ACHN (cell line): ENCODE measurements at places on chromosomes 6 and 20.
A peak's percentile ranks its signal among the peaks of the same experiment; 100 is the strongest.

DNA sequence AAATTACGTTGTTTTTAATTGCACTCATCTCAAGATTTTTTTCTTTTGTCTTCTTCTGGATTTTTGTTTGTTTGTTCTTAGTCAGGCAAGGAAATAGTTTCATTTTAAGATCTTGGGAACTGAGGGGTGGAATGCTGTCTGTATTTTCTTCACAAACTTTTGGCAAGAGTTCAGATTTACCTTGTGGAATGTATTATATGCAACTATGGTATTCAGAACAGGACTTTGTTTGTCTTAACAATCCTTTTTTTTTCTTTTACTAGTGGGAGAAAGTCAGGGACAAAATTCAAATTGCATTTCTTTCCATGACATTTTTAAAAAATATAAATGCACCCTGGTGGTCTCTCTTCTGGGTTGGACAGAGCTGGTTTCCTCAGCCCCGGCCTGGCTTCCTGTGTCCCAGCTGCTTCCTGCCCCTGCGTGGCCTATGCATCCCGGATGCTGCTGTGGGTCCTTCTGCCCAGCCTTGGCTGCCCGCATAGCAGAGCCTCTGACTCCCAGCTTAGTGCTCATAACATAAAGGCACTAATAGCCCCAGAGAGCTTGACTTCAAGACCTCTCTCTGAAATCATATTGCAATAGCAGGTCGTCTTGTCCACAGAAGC, 520.7 kb downstream of the QKI start:
- DNase-seq = no peak

GRCh38 chr6:38493931-38494547, 145.7 kb downstream of the BTBD9 start:
- peak; percentile 68 for DNase-seq

GRCh38 chr20:6819599-6819998, 52.1 kb downstream of the BMP2 start:
- no peak for DNase-seq

DNA sequence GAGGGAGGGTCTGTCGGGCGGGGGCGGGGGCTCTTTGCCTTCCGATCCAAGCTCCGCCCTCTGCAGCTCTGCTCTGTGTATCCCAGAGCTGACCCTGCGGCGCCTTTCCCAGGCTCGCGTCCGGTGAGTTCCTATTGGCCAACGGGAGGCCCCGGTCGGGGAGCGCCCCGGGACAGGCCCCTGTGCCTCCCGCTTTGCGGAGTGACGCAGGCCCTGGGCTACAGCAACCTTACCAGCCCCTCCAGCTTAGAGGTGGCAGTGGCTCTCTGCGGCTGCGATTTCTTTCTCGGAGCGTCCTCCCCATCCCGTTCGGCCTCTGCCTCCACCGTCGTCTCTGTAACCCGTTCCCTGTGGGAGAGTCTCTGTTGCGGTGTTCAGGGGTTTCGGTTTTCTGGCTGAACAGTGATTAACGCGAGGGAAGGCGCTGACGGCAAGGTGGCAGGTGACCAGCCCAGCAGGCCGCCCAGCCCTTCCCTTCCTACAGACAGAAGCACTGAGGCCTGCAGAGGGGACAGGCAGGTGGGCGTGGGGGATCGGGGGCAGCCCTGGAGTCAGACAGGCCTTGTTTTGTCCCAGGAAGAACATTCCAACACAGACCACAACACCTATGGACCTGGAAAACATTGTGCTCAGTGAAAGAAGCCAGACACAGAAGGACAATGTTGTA, 18.1 kb upstream of the CEBPB start:
- DNase-seq = peak; percentile 78

DNA sequence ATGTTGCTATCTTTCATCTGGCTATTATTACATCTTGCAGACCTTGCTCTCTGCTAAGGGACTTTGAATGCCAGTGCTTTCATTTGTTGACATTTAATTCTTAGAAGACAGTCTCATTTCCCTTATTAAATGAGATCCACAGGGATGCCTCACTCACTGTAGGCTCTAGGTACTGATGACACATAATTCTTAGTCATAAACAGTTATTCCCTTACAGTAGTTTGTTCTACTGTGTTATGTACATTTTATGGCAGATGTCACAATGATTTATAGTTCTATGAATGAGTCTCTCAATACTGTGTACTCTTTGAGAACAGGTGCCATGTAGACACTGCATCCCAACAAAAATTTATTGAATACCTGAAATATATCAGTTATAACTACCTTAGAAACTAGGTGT, 70.3 kb downstream of the FAM83B start:
- DNase-seq = no peak

DNA sequence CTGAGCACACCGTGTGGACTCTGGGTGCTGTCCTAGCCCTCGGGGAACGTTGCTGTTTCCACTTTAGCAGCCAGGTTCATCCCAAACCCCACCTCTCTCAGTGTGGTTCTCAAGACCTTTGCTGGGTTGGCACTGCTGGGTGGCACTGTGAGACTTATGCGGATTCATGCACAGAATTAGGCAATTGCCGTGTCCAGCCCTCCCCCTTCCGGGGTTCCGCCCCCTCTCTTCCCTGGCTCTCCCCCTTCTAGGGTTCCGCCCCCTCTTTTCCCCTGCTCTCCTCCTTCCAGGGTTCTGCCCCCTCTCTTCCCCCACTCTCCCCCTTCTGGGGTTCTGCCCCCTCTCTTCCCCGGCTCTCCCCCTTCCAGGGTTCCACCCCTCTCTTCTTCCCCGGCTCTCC, 39.8 kb upstream of the SLCO4A1 start:
- peak; percentile 22 for DNase-seq

GRCh38 chr20:38066969-38067716, 33.6 kb downstream of the RPRD1B start:
- DNase-seq = no peak

GRCh38 chr20:21129861-21130260, 4.0 kb downstream of the KIZ start:
- DNase-seq = no peak

GRCh38 chr6:133871131-133871530, 17.8 kb upstream of the TCF21 start:
- DNase-seq = no peak

GRCh38 chr20:3247638-3248037, 8.6 kb upstream of the SLC4A11 start:
- DNase-seq = no peak

- no peak for DNase-seq
Measured at GRCh38 chr6:164150232-164150631, 735.7 kb downstream of the QKI start.

- no peak for DNase-seq
Measured at GRCh38 chr6:150200428-150201100, 57.7 kb downstream of the PPP1R14C start.

- DNase-seq = peak; percentile 50
Measured at GRCh38 chr20:52312132-52312729, 120.7 kb upstream of the ZFP64 start.

- no peak for DNase-seq
Measured at GRCh38 chr6:77650098-77650663, 2.7 kb upstream of the MEI4 start.

- DNase-seq = no peak
Measured at GRCh38 chr6:131488780-131489179, 84.2 kb upstream of the ARG1 start.

DNA sequence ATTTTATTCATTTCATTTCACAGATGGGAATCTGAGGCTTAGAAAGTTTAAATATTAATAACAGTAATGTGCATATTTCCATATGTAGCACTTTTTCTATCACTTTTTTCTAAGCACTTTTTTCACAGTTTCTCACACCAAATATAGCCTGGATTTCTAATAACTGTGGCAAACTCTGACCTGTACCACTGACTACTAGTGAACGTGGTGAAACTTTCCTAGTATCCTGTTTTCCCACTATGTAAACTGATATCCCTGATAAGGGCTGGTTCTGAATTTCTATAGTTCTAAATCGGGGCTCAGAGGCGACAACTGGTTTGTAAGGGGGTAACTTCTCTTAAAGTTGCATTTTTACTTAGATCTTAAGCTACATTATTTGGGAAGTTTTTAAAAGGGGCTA, 32.6 kb downstream of the MAP7 start:
- DNase-seq = no peak

- DNase-seq = no peak
Measured at GRCh38 chr6:1278061-1278720, 33.7 kb upstream of the FOXQ1 start.
